ENCODE measurements at places on chromosomes 6 and 20.

- peak; percentile 91 for DNase-seq
Measured at GRCh38 chr6:14706378-14706929, 539.4 kb upstream of the JARID2 start.

- DNase-seq: no peak
Measured at GRCh38 chr20:52473186-52473585, 281.6 kb upstream of the ZFP64 start.

DNA sequence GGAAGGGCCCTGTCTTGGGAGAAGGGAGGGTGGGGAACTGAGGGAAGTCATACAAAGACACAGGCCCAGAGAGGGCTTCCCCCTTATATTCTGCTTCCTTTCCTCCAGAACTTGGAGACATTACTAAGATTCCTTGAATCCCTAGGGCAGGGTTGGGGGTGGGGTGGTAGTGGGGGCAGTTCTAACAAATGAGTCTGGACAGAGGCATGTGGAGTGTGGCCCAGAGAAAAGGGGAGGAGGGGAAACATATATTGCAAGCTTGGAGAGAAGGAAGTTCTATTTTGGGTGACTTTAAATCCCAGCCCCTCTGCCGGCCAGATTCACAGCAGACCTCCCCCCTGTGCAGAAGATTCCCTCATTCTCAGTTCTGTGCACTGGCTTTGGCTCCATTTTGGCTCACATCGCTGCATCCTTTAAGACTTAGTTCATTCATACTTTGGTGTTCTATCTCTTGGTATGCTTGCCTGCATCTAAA, 43.7 kb downstream of the DAAM2 start:
- DNase-seq: no peak

GRCh38 chr6:151498327-151498726, 4.5 kb downstream of the CCDC170 start:
- DNase-seq: no peak

GRCh38 chr6:142235272-142235671, 66.5 kb upstream of the ADGRG6 start:
- no peak for DNase-seq
